ENCODE measurements at places on chromosomes 3 and 15. TPM values are rescaled to one million over a fixed set of nuclear protein-coding genes. Genes with fewer than 3 reads are reported as not detected.

GRCh38 chr3:189419038-189419437, 212.2 kb upstream of the TP63 start:
- DNase-seq = no peak

DNA sequence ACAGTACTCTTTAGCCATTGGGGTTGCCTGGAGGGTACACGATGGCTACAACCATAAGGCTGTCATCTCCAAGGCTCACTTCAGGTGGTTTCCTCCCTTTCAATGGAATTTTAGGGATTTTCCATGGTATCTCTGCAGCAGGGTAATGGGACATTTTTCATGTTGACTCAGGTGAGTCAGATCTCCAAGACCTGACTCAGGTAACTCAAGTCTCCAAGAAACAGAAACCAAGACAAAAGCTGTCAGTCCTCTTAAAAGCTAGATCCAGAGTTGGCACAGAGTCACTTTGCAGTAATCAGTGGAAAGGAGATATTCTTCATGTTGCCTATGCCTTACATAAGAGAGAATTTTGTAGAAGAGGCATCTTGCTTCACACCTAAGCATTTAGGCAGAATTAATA, 375.8 kb upstream of the ARPP21 start:
- no peak for DNase-seq

Gene SLC28A2
- total RNA-seq = not detected

Gene FSTL1
- total RNA-seq = 9.4 TPM

GRCh38 chr15:73732930-73733329, 20.2 kb downstream of the INSYN1 start:
- DNase-seq = no peak

- DNase-seq = no peak
Observed at GRCh38 chr3:113441051-113441770, at the start of gene CFAP44. Gene CFAP44 (minus strand): TSS chr3:113441493. CDS start chr3:113433664, 7,829 bp downstream.

Gene PPP1R14D
- total RNA-seq = not detected

GRCh38 chr3:134885877-134886621, 91.0 kb downstream of the EPHB1 start:
- DNase-seq = no peak

GRCh38 chr15:80107774-80108173, 45.0 kb upstream of the FAH start:
- no peak for DNase-seq

All from esophagus squamous epithelium (tissue), 5 donors.